ENCODE measurements at places on chromosomes 5 and 9.

DNA sequence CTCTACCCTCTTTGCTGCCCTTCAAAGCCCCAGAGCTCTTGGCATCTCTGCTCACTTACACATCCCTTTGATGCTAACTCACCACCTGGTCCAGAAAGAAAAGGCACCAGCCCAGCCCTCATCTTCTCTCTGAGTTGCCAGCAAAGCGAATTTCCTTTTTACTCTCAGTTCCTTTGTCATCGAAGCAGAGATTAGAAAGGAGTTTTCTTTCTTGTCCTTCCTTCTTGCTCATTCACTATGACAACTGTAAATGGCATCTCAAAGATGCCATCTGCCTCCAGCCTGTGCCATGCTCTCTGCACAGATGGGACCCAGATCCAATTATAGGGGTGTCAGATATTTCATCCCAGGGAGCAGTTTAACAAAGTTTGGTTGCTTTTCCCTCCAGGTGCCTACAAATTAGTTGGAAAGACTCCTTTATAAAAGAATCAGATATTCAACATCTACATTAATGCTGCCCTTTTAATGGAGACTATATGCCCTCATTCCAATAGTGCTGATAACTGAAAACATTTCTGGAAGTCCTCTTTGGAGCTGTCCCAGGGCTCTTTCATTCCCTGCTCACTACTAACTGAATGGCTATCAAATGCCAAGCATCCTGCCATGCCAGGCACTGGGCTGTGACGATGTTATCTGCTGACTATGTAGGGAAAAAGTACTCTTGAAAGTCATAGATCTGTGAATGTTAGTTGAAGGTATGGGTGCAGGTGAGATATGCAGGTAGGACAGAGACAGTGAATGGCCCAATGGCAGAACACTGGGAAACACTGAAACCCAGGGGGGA is 58.9 kb downstream of the SUSD1 start:
- DNase-seq, result no peak

DNA sequence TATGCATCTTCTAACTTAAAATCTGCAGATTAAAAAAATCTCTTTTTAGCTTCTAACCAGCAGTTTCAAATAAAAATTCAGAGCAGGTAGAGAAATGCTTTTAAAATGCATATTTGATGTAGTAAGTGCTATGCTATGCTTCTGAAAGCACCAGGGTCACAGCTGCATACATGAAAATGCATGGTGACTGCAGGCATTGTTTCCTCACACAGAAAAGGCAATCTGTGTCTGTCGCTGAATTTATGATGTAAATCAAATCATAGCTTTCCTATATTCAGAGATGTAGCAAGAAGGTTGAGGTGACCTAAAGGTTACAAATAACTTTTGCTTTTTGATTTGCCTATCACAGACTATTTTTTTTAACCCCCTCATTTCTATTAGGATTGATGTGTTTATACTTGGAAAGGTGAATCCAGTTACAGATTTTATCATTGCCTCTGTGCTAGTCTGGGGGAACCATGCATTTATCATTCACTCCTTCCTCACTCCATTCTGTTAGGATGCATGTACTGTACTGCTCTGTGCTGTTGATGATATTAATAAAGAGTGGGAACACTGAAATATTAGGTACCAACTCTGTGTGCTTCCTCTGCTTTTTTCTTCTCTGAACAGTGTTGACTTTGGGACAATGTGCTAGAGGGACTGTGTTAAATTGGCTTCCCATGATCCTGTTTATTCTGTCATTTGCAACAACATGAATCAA is 65.6 kb downstream of the FOCAD start:
- no peak for DNase-seq

GRCh38 chr9:135359764-135360163 is 119.8 kb upstream of the PPP1R26 start:
- DNase-seq, result no peak

DNA sequence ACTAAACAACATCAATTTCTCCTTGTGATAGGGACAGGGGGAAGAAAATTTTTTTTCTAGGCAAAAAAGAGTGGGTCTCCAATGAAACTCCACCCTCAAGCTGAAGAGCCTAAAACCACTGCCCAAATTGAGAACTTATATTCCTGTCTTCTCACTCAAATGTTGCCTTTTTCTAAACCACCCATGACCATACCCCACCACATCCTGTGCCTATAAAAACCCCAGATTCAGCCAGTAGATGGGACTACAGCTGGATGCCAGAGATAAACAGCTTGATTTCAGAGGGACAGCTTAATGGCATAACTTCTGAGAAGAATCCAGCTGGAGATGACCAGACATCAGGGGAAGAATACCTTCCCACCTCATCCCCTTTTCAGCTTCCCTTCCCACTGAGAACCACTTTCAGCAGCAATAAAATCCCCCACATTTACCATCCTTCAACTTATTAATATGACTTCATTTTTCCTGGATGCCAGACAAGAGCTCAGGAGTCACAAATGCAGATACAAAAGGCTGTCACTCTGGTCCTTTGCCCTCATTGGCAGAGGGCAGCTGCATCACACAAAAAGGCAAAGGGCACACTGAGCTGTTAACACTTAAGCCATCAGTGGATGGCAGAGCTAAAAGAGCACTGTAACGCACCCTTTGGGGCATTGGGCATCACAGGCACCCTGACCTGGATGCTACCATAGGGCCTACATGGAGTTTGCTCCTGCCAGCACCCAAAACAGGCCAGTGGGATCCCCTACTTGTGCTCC is 972.5 kb upstream of the CTNND2 start:
- DNase-seq, result no peak

GRCh38 chr9:36389590-36389989 is 10.5 kb downstream of the RNF38 start:
- no peak for DNase-seq

Data from amygdala (tissue), 56 donors.